ENCODE measurements at places on chromosomes 7 and 10.

GRCh38 chr10:110344622-110345021 is 39.9 kb upstream of the SMNDC1 start:
- no peak for DNase-seq

DNA sequence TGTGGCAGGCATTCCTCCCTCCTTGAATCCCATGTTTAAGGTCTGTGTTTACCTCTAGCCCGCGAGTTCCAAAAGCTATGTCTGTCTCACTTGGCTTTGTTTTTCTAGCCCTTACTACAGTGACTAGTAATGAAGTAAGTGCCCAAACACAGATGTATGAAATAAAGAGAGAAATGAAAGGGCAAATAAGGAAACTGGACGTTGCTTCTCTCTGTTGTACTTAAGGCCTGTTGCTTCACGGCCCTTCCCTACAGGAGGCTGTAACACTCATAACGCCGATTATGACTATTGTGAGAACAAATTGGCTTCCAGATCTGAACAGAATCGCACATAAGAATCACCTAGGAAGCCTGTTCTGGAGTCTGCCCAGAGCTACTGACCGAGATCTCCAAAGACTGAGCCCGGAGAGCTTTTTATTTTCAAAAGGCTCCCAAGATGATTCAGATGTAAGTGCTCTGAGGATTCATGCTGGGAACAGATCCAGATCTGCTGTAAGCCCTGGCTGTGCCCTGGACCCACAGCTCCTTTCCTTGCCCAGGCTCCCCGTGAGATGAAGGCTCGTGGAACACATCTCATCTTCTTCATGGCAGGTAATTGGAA is 432.6 kb downstream of the SDK1 start:
- DNase-seq = no peak

DNA sequence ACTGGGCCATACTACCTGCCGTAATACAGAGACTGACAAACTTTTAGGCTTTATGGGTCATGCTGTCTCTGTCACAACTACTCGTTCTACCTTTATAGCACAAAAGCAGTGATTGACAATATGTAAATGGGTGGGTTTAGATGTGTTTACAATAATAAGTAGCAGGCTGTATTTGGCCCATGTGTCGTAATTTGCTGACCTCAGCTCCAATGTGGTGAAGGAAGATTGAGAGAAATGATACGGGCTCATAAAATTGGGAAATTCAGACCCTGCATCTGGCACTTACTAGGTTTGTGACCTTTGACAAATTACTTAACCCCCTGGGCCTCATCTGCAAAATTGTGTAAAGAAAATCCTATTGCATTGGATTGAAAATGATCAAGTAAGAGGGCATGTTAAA is 150.8 kb upstream of the NPSR1 start:
- DNase-seq = no peak

DNA sequence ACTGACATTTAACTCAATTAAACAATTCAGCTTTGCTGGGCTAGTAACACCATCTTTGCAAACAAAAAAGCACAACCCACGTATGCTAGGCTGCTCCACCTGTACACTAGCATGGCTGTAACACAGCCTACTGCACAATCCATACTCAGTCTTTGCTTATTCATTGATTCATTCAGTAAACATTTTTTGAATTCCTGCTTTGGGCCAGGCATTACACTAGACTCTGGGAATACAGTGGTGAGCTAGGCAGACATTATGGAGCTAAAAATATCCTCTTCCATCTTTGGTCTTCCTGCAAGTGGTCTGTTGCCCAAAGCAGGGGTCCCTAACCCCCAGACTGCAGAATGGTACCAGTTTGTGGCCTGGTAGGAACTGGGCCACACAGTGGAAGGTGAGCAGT is 9.9 kb downstream of the CNNM1 start:
- DNase-seq = no peak
